ENCODE measurements at places on chromosomes 5 and 9.

- no peak for DNase-seq
These were observed 220.3 kb downstream of the ENC1 start for GRCh38 chr5:74420220-74420619.

DNA sequence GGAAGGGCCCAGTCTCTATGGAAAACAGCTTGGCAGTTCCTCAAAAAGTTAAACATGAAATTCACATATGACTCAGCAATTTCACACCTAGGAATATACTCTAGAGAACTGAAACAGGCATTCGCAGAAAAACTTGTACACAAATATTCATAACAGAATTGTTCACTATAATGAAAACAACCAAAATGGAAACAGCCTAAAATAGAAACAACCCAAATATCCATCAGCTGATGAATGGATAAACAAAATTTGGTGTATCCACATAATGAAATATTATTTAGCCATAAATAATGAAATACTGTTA, 4.8 kb upstream of the GPR150 start:
- DNase-seq = no peak

DNA sequence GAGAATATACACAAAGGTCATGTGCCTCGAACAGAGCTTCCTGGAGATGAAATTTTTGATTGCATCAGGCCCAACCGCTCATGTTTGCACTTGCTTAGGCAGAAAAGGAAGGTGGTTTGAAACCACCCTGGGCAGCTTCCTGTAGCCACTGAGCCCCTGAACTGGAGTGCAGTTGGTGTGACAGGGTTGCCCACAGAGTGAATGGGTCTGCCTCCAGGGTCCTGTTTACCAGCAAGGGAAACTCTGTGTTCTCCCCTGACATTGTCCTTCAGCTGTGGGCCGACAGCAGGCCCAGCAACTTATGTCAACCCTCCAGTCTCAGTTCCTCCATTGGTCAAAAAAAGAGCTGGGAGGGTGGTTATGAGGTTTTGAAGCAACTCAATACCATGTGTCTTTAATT, 289.6 kb downstream of the KIF4B start:
- DNase-seq = no peak

DNA sequence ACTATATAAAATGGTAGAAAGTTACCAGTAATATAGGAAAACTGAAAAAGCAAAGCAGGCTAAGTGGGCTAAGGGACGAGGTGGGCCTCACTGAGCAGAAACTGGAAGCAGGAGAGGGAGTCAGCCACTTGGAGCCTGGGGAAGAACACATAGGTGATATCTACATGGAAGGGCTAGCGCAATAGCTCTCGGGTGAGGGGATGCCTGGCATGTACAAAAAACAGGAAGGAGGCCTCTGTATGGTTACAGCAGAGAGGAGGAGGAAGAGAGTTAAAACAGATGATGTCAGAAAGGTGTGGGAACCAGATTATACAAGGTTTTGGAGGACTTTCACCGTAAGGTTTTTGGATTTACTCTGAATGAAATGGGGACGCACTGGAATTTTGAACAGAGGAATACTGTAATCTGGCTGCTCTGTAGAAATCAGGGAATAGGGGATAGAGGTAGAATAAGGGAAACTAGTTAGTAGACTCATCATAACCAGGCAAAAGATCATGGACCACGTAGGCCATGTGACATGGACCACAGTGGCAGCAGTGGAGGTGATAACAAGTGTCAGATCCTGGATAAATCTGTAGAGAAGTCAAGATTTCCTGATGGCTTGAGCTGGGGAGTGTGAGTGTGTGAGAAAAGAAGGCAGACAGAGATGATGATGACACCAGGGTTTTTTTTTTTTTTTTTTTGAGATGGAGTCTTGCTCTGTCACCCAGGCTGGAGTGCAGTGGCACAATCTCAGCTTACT, 52.5 kb downstream of the FNBP1 start:
- DNase-seq = no peak

DNA sequence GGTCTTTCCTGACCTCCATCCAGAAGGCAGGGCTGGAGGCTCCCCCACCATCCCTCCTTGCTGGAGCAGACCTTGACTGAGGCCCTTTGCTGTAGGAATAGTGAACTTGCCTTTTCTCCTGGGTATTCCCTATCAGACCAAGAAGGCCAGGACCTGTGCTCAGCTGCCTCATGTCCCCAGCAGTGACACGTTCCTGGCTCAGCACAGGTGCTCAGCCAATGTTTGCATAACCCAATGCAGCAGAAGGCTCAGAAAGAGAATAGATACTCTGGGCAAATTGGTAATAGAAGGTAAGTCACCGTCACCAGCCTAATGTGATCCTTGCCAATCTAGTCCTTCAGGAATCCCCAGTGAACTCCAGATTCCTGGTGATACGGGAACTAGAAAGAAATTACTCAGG, 96.4 kb downstream of the ACTL7B start:
- DNase-seq = no peak
